ENCODE measurements at places on chromosomes 7 and 10.

DNA sequence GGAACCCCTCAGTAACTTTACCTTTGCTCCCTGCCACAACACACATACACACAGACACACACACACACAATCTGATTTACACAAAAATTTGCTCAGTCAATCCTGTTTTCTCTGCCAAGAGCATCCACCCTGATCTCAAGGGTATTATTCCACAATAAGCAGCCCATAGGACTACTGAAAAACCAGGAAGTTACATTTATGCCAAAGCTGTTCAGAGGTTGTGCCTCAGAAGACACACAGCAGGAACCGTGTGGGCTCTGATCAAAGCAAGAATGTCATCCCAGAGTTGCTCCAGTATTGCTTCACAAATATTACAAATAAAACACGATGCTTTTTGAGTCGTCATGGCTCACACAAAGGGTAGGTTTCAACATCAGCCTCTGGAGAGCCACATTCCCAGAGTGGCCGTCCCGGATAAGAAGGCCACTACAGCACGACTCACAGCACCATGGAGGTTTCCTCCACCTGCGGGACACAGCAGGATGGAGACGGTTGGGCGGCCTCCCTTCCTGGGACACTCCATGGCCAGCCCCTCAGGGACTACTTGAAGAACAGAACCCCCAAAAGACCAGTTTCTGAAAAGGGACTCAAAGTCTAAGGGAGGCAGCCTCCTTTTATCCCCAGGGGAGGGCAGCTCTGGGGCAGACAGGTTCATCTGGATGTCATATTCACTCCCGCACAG is 1.6 kb downstream of the AIFM2 start:
- no peak for DNase-seq

GRCh38 chr7:30162622-30163124 is 27.9 kb downstream of the MTURN start:
- DNase-seq, result no peak

DNA sequence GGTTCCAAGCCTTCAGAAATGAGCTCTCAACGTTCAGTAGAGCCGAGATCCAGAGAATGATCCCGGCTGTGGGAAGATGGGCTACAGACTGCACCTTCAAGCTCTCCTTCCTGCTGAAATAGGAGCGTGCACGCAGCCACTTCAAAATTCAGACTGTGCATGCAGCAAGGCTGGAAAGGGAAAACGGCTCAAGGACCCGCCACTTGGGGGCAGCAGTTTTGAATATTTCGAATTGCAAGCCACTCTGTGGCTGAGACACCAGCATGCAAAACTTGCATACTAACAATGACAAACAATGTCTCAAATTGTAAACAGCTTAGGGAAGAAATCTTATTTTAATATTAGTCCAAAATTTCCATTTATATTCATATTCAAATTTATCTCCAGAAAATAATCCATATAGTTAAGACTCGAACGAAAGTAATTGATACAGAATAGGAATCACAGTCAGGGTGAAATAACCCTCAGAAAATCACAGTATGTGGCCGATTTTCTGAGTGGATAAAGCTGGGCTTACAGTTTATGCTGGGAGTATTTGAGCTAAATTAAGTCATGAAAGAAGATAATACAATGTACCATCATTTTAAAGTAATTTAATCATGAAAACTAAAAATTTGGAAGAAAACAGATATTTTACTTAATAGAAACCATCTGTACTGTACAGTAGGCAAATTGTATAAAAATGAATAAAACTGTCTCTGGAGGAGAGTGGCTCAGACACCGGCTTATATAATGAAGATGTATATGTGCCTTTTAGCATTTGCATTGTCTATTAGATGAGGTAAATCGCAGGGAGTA is 137.9 kb upstream of the MKI67 start:
- peak; percentile 23 for DNase-seq

- DNase-seq, result no peak
Measured at GRCh38 chr7:129556607-129557133, 54.3 kb downstream of the SMKR1 start.

DNA sequence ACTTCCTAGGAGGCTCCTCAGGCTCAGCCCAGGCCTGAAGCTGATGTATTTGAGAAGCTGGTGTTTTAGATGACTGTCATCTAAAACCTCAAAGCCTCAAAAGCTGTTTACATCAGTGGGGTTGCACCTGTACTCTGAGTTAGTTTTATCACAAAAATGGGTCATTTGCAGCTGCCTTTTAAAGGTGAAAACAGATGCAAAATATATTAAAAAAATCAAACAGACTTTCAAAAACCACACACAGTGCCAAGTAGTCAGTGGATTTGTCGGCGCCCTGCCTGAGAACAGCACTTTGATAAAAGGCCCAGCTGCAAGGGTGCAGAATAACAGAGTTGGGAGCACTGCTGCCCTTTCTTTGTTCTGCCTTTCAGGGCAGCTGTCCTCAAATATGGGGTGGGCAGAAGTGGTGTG is 103.0 kb downstream of the VOPP1 start:
- DNase-seq, result no peak

DNA sequence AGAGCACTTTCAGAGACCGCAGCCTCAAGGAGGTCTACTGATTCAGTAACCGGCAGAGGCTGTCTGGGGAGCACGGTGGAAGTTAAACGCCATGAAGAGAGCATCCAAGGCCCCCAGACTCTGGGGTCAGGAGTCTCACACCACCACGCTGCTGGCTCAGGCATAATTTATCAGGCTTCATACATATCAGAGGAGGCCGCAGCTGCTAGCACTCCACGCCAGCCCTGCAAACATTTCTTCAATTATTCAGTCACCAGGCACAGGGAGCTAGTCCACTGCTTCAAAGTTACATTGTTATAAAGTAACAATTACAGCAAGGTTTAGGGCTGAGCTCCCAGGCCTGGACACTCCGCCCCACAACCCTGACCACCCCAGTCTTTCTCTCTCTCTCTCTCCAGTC is 97.8 kb downstream of the PAXIP1 start:
- DNase-seq, result no peak

- no peak for DNase-seq
Measured at GRCh38 chr10:98258683-98259454, 9.1 kb downstream of the LOXL4 start.

DNA sequence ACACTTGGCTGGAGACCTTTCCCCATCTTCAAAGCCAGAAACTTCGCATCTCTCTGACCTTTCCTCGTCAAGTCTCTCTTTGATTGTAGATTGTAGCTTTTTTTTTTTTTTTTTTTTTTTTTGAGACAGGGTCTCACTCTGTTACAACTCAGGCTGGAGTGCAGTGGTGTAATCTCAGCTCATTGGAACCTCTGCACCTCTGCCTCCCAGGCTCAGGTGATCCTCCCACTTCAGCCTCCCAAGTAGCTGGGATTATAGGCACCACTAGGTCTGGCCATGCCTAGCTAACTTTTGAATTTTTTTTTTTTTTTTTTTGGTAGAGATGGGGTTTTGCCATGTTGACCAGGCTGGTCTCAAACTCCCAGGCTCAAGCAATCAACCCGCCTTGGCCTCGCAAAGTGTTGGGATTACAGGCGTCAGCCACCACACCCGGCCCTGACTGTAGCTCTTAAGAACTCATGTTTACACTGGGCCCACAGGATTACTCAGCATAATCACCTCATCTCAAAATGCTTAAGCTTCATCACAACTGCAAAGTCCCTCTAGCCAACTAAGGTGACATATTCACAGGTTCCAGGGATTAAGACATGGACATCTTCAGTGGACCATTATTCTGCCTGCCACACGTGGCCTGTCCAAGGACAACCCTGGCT is 11.7 kb downstream of the POLL start:
- DNase-seq, result no peak

DNA sequence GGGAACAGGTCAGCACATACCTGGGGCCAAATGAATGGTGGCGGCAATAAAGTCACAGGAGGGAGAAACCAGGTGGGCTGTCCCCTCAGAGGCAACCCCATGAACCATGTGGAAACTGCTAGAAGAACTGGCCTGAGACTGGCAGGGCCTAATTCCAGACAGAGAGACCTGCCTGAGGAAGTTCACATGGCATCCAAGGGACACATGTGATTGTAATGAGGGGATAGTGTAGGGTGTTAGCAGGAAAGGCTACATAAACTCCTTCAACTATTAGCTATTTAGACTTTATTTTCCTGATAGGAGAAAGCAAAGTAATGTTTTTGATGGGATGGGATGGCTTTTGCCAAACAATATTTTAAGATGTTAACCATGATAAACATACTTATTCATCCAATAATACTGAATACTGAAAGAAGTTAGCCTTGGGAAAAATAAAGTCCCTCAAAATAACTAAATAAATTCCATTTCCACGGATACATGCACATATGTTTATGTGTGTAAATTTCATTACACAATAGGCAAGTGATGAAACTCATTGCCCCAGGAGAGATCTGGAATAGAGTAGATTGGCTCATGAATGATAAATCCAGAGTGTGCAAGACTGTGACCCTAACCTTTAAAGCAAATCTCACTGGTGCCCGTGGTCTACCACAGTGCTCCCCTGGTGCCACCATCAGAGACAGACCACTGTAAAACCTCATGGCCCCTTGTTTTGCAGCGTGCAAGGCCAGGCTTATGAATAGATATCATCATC is 137.0 kb downstream of the NRF1 start:
- DNase-seq, result no peak

- no peak for DNase-seq
Measured at GRCh38 chr7:151764056-151764920, 112.6 kb downstream of the PRKAG2 start.

- no peak for DNase-seq
Measured at GRCh38 chr10:72852508-72852907, 41.0 kb upstream of the OIT3 start.

DNA sequence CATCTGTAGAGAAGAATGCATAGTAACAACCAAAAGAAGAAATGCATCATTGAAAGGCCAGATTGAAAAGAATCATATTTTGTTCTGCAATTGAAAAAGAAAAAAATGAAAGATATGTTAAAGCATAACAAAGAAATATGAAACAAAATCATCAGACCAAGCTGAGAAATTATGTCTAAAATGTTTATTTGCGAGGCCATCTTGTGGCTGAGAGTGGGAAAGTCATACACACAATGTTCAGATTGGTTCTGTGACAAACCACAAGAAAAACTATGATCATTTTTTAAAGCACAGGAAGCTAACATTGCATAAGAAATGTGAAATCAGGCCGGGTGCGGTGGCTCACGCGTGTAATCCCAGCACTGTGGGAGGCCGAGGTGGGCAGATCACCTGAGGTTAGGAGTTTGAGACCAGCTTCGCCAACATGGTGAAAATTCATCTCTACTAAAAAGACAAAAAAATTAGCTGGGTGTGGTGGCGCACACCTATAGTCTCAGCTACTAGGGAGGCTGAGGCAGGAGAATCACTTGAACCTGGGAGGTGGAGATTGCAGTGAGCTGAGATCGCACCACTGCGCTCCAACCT is 36.6 kb downstream of the ABCB5 start:
- no peak for DNase-seq

- DNase-seq, result no peak
Measured at GRCh38 chr10:69745698-69746097, 56.0 kb upstream of the COL13A1 start.

DNA sequence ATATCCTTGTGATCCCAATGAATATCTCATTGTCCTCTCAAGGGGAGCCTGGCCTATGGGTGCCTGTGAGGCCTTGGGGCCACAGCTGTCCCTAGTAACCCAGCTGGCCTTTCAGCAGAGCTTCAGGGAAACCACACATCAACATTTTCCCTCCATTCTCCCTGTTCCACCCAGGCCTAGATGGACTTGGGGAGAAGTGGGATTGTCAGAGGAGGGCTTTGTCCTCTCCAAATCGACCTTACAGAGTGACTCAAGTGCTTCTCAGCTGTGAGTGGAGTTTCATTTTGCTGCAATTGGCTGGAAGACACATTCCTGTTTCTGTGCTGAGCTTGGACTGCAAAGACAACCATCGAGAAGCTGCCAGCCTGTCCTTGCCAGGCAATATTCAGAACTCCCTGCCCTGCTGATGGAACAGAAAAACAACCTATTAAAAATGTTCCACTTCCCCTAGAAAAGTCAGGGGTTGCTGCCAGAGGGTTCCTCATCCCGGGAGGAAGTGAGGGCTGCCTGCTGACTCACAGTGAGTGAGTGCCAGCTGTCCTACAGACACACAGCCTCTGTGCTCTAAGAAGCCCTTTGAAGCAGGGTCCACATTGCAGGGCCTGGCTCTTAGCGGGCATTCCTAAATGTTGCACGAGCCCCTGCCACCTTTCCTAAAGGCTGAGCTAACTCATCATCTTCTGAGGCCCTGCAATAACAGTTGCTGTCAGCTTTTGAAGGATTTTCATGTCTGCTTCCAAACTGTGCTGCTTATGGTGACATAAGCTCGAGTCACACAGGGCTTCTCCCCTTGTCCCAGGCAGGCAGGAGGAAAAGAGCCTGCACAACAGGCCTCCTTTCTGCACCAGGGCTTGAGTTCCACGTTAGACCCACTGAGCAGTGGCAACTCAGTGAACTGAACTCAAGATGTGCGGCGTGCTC is 20.5 kb downstream of the STRA8 start:
- peak; percentile 12 for DNase-seq

GRCh38 chr10:51932530-51932929 is 233.1 kb upstream of the CSTF2T start:
- DNase-seq, result no peak

DNA sequence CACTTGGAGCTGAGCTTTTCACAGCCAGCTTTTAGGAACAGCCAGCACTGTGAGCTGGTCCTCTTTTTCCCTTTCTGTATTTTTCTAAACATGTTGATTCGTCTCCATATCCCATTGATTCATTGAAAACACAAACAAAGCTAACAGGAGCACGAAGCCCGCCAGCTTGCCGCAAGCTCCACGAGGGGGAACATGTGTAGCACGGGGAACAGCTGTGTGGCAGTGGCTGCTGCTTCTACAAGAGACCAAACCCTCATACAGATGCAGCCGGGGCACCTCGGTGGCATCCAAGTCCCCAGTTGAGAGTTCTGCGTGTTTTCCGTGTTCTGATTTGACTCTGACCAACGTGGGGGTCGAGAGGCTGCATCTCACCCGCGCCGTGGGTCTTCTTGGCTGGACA is 80.8 kb upstream of the SH2B2 start:
- no peak for DNase-seq

GRCh38 chr7:127755521-127755920 is 103.5 kb downstream of the SND1 start:
- DNase-seq, result no peak

GRCh38 chr7:54813398-54813797 is 54.4 kb upstream of the SEC61G start:
- no peak for DNase-seq

DNA sequence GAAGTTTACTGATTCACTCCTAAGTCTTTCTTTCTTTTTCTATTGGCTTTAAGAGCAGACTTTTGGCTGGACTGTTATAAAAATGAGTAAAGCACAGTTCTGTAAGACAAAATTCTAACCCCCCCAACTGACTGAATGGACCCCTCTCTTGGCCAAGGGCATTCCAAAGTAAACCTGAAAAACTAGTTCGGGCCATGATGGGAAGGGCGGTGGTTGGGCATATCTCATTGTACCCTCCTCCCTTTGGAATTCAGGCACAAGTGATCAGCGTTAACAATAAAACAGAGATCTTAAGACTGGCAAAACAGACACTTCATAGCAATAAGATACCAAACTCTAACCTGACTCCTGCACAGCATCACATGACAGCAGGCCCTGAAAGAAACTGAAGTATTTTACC is 6.1 kb upstream of the KIF20B start:
- DNase-seq, result no peak

Data from stimulated activated naive B cell treated with anti-CD40 and anti-IgM and Interleukin-4, amounts not matched to agents 10 μg/mL and 1 μg/mL and 100 μg/mL, for 72 hours (primary cell).